ENCODE measurements at places on chromosomes 16 and 17.

DNA sequence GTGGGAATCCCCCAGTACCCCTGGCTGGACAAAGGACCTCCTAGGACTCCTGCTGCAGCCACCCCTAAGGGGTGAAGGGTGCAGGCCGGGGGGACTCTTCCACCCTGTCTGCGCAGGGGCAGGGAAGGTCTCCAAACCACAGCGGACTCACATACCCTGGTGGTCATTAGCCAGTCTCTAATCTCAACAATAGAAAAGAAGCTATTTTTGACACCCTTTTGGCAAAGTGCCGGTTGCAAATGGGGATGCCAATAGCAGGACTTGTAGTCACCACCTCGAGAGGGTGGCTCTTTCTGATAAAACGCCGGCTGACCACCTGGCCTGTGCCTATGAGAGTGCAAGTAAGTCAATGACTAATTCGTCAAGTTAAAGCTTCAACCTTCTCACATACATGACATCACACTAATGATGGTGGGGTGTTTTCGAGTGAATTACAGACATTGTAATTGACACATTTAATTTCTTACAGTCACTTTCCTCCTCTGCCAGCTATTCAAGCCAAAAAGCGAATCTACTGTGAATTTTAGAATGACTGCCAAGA is 23.1 kb upstream of the DNAH17 start:
- no peak overlapping the region for H3K4me3 ChIP-seq

DNA sequence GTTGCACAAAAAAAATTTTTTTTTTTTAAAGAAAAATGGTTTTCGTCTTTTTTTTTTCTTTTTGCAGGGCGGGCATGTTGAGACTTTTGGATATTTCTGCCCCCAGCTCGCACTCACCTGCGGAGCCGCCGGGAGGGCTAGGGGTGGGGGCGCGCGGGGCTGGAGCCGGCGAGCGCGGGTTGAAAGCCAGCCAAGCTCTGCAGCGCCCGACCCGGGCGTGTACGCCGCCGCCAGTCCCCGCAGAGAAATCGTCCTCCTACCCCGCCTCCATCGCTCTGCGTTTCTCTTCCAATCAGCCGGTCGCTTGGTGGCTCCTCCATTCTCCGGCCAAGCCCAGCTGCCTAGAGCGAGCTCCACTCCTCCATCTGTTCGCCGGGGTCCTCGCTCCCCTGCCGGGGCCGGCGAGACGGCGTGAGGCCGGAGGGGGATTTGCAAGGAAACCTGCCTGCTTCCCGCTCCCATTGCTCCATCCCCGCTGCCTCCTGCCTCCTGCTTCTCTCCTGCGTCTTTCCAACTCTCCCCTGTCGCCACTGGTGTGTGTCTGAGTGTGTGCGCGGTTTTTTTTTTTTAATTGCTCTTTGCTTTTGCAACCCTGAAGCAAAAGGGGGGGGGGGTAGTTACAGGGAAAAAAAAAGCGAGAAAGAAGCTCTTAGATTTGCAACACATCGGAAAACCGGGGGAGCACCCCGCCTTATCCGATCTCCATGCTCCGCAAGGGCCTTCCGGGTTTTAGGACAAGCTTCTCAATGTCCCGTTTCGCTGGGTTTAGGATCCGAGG is 1.8 kb upstream of the UBTF start:
- H3K27me3 ChIP-seq, result no peaks in the 10 kb centered on the region
- peak overlapping the region; percentile 96 for H3K27ac ChIP-seq
- peak overlapping the region; percentile 97 for H3K4me3 ChIP-seq
- DNase-seq, result peak; percentile 82

DNA sequence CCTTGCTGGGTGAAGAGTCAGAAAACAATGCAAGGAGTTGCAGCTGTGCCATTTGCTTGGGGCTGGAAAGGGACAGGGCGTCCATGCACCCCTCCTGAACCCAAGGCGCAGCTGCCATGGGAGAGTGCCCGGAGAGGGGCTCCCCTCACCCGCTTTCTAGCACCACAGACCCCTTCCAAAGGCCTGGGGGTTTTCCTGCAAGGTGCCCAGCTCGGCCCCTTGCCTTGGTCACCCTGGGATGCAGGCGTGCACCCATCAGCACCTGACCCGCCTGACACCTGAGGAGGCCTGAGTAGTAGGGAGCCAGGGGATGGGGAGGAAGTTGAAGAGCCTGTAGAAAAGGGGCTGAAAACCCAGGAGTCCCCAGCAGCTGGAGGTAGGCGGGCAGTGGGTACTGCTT is 30.3 kb downstream of the TMEM186 start:
- H3K27ac ChIP-seq, result no peak overlapping the region
- no peak for DNase-seq
- H3K4me1 ChIP-seq, result no peaks in the 10 kb centered on the region
- H3K36me3 ChIP-seq, result peaks cover 25% of the 10 kb centered on the region
- no peak overlapping the region for H3K4me3 ChIP-seq

DNA sequence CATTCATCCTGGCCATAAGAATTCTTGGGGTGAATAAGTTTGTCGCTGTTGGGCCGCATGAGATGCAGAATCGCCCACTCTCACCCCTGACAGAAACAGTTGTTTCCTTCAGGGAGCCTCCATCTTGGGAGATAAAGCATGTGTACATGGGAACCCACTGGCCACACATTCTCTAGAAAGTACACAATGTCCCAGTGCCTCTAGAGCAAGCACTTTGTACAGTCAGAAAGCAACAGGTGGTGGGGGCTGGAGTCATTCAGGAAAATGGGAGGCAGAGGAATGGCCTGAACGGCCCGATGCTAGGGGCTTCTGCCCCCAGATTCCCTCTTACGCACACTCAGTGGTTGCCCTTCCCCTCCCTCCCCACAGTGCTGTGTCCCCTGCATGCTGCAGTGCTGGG is 16.1 kb downstream of the ACE start:
- no peak overlapping the region for H3K27ac ChIP-seq
- no peaks in the 10 kb centered on the region for H3K27me3 ChIP-seq
- peaks cover 12% of the 10 kb centered on the region for H3K4me1 ChIP-seq
- no peak for DNase-seq

DNA sequence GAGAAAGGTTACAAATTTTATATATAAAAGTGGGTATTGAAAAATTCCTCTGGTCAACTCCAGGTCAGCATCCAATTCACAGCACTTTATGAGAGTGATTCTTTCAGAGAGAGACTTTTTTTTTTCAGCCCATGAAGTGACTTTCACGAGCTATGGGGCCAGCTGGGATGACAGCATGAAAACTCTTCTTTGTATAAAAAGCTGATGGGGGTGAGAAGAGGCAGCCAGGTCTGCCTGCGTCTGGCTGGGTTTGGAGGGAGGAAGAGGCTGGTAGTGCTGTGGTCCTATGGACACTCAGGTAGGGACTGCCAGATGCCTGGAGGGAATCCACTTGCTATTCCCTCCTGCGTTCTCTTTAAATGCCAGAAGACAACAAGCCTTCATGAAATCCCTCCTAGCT is 250.6 kb downstream of the UTP18 start:
- H3K36me3 ChIP-seq, result no peaks in the 10 kb centered on the region
- no peaks in the 10 kb centered on the region for H3K4me1 ChIP-seq
- DNase-seq, result no peak
